NCI-H1105 (cell line): ENCODE measurements at places on chromosomes 2 and 18.

GRCh38 chr2:26561918-26562810 is 79.0 kb downstream of the CIB4 start:
- DNase-seq, result peak; percentile 73

DNA sequence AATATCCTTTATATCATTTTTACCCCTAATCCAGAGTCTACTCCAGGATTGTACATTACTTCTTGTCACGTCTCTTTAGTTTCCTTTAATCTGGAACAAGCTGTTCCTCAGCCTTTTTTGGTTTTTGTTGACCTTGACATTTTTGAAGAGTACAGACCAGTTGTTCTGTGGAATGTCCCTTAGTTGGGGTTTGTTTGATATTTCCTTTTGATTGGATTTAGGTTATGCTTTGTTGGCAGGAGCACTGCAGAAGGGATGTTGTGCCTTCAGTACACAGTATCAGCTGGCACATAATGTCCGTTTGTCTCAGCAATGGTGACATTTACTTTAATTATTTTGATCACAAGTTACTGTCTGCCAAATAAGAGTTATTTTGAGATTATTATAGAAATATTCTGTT is 160.6 kb downstream of the MEIS1 start:
- DNase-seq, result no peak

DNA sequence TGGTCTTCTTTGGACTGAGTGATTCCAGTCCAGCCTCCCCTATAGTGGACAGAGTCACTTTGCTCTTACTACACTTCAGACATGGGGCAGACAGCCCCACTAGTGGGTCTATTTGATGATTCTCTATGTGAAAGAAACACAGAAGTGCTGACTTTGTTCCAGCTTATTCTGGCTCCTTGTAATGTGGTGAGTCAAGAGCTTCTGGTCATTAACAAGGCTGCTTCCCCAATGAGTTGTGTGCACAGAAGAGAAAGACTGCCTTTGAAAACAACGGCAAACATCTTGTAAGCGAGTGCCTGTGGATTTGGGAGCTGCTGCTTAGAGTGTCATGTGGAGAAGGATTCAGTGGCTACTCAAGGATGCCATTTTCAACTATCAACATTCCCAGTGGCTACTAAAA is 39.1 kb downstream of the RMC1 start:
- no peak for DNase-seq

GRCh38 chr2:126634273-126634861 is 21.6 kb upstream of the GYPC start:
- no peak for DNase-seq
